Left renal pelvis (tissue), 4 donors: ENCODE measurements at places on chromosomes 13 and 19.

DNA sequence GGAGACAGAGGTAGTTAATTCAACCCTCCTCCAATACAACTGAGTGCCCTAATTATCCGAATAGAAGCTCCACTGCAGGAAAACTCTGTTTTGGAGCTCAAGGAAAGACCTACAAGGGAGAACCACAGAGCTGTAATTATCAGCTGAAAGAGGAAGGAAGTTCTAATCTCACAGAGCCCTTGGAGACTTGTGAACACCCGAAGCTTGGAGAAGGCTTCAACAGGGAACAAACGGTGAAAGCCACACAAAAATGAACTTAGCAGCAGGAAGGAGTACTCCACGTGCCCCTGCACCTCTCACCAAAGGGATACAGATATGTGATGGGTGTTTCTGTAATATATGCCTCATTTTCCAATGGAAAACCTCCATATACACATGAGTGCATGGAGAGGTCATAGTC lies 61.1 kb downstream of the IRS2 start:
- DNase-seq = no peak

GRCh38 chr13:50123515-50123861 lies 108.2 kb downstream of the KCNRG start:
- no peak for DNase-seq

DNA sequence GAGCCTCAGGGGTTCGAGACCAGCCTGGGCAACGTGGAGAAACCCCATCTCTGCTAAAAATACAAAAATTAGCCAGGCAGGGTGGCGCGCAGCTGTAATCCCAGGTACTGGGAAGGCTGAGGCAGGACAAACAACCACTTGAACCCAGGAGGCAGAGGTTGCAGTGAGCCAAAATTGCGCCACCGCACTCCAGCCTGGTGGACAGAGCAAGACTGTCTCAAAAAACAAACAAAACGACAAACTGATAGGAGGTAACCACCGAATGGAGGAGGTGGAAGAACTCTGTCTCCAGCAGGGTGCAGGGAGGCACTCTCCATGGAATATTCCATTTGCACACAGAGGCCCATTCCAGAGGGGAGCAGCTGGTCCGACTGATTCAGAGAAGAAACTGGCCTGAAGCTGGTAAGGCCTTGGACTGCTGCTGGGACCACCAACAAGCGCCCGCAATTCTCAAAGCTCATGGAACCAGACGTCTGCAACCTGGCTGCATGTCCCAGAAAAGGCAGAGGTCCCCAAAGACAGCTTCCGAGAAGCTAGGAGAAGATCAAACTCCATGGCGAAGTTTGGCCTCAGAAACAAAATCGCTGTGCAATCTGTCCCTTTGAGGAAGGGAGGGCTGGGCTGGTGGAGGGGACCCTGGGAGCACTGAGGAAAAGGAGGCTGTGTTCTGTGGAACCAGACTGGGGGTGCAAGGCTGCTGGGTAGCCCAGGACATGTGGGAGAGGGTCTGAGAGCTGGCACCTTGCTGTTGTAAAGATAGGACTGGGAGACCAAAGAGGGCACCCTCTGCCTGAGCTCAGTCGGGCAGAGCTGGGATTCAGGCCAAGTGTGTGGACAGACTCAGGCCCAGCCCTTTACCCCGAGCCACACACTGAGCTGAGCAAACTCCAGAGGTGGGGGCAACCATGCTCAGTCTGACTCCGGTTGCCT lies 35.2 kb downstream of the SLC25A42 start:
- no peak for DNase-seq

- no peak for DNase-seq
These were observed 462.5 kb upstream of the KLF12 start for GRCh38 chr13:74596691-74597090.

GRCh38 chr13:22915442-22916082 lies 265.2 kb upstream of the SGCG start:
- no peak for DNase-seq

DNA sequence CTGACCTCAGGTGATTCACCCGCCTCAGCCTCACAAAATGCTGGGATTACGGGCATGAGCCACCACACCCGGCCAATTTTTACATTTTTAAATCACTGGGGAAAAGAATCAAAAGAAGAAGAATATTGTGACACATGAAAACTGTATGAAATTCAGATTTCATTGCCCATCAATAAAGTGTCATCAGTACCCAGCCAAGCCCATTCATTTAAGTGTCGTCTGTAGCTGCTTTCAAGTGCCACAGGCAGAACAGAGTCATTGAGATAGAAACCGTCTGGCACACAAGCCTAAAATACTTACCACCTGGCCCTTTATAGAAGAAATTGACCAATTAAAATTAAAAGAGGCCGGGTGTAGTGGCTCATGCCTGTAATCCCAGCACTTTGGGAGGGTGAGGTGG lies 15.3 kb downstream of the COLGALT1 start:
- DNase-seq = no peak

- DNase-seq = no peak
These were observed 5.1 kb upstream of the KRTDAP start for GRCh38 chr19:35495107-35496064.

DNA sequence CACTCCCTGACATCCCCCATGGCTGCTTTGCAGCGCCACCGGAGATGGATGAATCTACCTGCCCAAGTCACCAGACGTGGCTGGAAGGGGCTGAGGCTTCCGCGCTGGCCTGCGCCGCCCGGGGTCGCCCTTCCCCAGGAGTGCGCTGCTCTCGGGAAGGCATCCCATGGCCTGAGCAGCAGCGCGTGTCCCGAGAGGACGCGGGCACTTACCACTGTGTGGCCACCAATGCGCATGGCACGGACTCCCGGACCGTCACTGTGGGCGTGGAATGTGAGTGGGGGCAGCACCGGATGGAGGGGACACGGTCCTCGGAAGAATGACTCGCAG lies 4.6 kb downstream of the ICAM5 start:
- no peak for DNase-seq

GRCh38 chr13:31891472-31891871 lies 140.1 kb upstream of the FRY start:
- DNase-seq = no peak

- no peak for DNase-seq
These were observed 23.0 kb upstream of the CEACAM4 start for GRCh38 chr19:41649827-41650226.

DNA sequence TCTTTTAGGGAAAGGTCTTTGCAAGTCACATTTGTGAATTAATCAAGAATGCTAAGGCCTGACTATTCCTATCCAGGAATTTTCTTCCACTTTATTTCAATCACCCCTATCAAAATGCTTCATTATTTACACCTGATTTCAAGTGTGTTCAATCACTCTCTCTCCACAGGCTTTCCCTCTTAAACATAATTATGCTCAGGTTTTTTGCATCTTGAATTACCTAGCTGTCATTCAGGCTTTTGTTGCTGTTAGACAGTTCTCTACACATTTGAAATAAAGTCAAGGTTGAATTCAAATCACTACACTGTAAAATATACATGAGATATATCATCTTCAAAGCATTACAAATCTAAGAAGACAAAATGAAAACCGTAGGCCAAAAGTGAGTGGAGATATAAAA lies 941.3 kb upstream of the SLITRK1 start:
- DNase-seq = no peak

DNA sequence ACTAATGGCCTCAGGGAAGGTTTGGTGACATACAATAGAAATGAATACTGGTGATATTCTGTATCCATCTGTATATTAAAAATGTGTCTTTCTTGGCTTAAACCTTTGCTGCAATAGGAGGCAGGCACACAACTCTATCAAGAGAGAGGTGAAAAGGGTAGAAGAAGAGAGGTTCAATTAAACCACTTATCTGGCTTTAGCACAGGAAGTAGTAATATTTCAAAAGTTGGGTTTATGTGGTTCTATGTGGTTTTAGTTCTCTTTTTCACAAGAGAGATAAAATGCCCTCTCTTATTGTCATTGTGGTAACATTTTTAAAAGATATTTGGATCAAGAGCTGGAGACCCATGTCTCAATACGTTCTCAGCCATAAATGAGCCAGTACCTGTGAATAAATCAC lies 146.2 kb upstream of the FNDC3A start:
- DNase-seq = no peak

DNA sequence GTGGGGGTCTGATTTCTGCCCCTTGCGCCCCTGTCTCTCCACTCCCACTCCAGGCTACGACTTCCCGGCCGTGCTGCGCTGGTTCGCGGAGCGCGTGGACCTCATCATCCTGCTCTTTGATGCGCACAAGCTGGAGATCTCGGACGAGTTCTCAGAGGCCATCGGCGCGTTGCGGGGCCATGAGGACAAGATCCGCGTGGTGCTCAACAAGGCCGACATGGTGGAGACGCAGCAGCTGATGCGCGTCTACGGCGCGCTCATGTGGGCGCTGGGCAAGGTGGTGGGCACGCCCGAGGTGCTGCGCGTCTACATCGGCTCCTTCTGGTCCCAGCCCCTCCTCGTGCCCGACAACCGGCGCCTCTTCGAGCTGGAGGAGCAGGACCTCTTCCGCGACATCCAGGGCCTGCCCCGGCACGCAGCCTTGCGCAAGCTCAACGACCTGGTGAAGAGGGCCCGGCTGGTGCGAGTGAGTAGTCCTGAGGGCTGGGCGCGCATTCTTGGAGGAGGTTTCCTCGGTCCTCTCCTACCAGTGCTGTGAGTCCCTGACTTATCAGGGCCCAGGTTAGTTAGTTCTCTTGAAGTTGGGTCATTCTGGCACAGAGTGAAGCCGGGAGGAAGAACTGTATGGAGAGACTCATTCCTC lies 12.7 kb downstream of the EHD2 start:
- no peak for DNase-seq

GRCh38 chr19:42846597-42846996 lies 32.9 kb downstream of the PSG1 start:
- DNase-seq = no peak

DNA sequence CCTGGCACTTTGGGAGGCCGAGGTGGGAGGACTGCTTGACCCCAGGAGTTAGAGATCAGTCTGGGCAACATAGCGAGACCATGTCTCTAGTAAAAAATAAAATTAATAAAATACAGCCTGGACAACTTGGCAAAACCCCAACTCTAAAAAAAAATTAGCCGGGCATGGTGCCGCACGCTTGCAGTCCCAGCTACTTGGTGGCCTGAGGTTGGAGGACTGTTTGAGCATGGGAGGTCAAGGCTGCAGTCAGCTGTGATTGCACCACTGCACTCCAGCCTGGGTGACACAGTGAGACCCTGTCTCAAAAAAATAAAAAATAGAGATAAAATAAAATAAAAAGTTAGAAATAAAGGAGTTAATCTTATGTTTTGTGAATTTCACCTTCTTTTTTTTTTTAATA lies 15.6 kb upstream of the SPC24 start:
- no peak for DNase-seq

DNA sequence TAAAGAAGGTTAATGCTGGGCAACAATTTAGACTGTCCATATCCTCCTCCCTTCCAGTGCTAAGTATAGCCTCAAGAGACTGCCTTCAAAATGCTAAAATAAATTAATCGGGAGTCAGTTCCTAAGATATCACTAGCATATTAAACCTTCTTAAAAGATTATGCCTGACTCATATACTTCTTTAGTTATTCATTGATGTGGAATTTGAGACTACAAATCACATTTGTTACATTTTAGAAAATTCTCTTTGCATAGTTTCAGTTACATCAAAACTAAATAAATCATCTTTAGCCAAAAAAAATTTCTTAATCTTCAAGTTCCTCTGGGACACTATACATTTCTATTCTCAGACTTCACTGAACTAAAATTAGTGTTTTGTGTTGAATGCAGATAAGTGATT lies 769.1 kb downstream of the PCDH9 start:
- no peak for DNase-seq

GRCh38 chr19:46413262-46414031 lies at the start of gene CCDC8:
CCDC8 (minus strand) TSS chr19:46413564; CDS start chr19:46412810, 754 bp downstream.
- DNase-seq = peak; percentile 97

DNA sequence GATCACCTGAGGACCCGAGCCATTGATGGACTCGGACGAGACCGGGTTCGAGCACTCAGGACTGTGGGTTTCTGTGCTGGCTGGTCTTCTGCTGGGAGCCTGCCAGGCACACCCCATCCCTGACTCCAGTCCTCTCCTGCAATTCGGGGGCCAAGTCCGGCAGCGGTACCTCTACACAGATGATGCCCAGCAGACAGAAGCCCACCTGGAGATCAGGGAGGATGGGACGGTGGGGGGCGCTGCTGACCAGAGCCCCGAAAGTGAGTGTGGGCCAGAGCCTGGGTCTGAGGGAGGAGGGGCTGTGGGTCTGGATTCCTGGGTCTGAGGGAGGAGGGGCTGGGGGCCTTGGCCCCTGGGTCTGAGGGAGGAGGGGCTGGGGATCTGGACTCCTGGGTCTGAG lies 888 bp downstream of the FGF21 start:
- DNase-seq = no peak

DNA sequence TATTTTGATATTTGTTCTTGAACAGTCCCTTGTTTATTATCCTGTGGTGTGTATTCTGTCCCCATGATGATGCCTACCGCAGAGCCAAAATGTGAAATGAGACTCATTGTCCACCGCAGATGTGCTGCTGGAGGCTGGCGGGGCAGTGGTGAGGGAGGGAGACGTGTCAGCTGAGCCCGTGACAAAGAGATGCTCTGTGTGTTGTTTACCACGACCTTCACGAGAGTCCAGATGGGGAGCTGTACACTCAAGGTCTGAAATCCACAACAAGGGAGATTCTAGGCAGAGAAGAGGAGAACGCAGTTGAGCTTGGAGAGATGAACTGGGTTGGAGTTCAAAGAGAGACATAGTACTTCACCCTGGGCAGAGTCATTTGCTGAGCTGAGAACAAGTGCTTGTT lies 20.8 kb upstream of the AMER2 start:
- DNase-seq = no peak

DNA sequence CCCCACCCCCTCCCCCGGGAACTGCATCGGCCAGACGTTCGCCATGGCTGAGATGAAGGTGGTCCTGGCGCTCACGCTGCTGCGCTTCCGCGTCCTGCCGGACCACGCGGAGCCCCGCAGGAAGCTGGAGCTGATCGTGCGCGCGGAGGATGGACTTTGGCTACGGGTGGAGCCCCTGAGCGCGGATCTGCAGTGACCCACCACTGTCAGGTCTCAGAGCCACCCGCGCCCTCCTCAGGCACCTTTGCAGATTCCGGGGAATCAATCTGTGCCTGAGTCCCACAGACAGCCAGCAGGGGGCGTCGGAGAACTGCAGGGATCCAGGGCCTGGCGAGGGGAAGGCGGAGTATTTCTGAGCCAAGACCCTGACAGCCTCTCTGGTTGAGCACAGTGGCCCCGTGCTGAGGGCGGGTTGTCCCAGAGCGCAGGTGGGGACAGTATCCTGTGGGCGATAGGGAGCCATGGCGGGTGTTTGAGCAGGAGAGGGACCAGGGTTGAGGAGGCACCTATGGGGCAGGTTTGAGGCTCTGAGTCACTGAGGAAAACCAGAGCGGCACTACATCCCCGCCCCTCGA lies 30.4 kb upstream of the CYP4F8 start:
- peak; percentile 58 for DNase-seq

- no peak for DNase-seq
These were observed 128.3 kb downstream of the KLF5 start for GRCh38 chr13:73187106-73187505.

DNA sequence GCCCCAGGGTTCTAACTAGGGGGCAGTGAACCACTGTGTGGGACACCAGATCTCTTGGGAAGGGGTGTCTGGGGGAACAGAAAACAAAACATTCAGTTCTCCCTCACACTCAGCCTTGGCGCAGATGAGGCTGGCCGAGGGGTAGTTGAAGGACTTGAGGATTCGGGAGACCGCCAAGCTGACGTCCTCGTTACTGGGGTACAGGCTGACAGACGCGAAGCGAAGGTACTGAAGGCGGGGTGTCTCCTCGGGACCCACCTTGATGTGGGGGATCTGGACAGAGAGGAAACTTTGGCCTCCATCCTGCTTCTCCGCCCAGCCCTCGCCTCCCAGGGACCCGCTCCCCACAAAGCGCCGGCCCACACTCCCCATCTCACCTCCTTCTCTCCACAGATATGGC lies 7.6 kb downstream of the GRIK5 start:
- DNase-seq = no peak

GRCh38 chr13:33383724-33384577 lies 98.4 kb upstream of the STARD13 start:
- DNase-seq = no peak
